ENCODE measurements at places on chromosomes 16 and 17. TPM values are rescaled to one million over a fixed set of nuclear protein-coding genes. Genes with fewer than 3 reads are reported as not detected.

The MPV17L gene
- 2.6 TPM for total RNA-seq

DNA sequence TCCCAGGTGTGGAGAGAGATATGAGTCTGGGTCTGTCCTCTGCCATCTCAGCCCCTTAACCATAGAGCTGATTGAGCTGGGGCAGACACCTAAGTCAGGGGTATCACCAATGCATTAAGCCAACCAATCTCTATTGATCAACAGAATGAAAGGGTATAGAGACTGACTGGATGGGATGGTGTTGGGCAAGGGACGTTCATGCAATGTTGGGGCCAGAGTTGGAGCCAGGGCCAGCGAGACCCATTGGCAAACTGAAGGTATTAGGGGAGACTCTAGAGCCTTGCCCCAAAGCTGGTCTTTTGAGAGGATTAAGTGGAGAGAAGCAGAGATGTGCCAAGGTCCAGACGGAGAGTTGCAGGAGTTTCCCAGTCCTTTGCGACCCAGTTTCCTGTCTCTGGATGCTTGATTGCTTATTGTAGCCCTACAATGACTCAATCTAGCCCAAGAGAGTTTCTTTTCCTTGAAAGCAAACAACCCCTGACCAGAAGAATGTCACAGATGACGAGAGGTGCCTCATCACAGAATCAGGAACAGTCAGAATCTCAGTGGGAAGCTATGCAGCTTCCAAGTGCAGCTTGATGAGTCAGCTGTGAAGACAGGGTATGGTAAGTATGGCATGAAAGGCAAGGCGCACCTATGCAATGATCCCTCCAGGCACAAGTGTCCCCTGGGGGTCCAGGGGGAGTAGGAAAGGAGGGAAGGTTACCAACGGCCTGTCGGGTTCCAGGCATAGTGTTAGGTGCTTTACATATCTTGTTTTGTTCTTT is 137.2 kb downstream of the UTP18 start:
- H3K4me1 ChIP-seq, result no peaks in the 10 kb centered on the region
- H3K27ac ChIP-seq, result no peak overlapping the region
- DNase-seq, result peak; percentile 51
- H3K36me3 ChIP-seq, result no peaks in the 10 kb centered on the region
- H3K27me3 ChIP-seq, result no peaks in the 10 kb centered on the region

DNA sequence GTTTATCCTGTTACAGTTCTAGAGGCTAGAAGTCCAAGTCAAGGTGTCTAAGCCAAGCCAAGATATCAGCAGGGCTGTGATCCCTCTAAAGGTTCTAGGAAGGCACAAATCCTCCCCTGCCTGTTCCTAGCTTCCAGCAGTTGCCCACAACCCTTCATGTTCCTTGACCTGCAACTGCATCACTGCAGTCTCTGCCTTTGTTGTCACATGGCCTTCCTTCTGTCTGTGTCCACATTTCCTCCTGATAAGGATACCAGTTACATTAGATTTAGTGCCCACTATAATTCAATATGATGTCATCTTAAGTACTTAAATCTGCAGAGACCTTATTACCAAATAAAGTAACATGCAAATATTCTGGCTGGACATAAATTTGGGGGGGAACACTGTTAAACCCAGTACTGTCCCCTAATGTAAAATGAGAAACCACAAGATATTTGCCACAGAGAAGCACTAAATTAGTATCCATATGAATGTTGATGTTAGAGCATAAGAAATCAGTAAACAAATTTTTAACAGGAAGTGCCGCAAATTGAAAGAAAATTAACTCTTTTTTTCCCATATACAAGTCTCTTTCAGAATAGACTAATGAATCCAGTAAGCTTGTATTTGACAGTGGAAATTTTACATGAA is 4.7 kb downstream of the UQCRC2 start:
- H3K4me1 ChIP-seq, result peaks cover 5% of the 10 kb centered on the region
- H3K27ac ChIP-seq, result no peak overlapping the region
- DNase-seq, result no peak
- no peak overlapping the region for H3K4me3 ChIP-seq
- H3K36me3 ChIP-seq, result peaks cover 7% of the 10 kb centered on the region

GRCh38 chr16:72313903-72314302 is 141.9 kb upstream of the PMFBP1 start:
- no peak for DNase-seq
- no peaks in the 10 kb centered on the region for H3K36me3 ChIP-seq
- H3K27me3 ChIP-seq, result no peaks in the 10 kb centered on the region
- H3K4me1 ChIP-seq, result peaks cover 4% of the 10 kb centered on the region

The CTDNEP1 gene
- total RNA-seq, result 44.6 TPM

GRCh38 chr17:40551091-40551878 is 14.0 kb downstream of the CCR7 start:
- no peak overlapping the region for H3K4me3 ChIP-seq
- H3K36me3 ChIP-seq, result no peaks in the 10 kb centered on the region
- no peaks in the 10 kb centered on the region for H3K27me3 ChIP-seq
- H3K4me1 ChIP-seq, result peaks cover 43% of the 10 kb centered on the region
- DNase-seq, result peak; percentile 69

GRCh38 chr17:59108400-59109102 is 1.9 kb upstream of the TRIM37 start:
- no peak overlapping the region for H3K4me3 ChIP-seq
- no peaks in the 10 kb centered on the region for H3K4me1 ChIP-seq
- no peaks in the 10 kb centered on the region for H3K36me3 ChIP-seq
- no peak for DNase-seq

DNA sequence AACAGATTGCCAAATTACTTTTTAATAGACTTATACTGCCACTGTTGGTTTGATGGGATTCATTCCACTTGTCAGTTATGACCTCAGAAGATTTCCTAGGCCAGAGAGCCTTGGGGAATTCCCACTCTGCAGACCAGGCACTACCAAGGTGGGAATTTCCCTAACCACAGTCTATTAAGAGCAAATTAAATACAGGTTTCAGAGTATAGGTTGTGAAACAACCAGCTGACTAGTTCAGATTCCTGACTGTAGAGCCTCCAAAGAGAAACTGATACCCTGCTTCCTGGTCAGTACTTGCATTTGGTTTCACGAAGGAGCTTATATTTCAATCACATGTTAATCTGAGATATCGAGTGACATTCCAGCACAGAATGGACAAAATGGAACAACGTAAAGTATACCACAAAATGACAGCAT is 186.5 kb downstream of the STX8 start:
- DNase-seq, result peak; percentile 47
- H3K36me3 ChIP-seq, result no peaks in the 10 kb centered on the region
- H3K4me1 ChIP-seq, result no peaks in the 10 kb centered on the region
- no peaks in the 10 kb centered on the region for H3K27me3 ChIP-seq

DNA sequence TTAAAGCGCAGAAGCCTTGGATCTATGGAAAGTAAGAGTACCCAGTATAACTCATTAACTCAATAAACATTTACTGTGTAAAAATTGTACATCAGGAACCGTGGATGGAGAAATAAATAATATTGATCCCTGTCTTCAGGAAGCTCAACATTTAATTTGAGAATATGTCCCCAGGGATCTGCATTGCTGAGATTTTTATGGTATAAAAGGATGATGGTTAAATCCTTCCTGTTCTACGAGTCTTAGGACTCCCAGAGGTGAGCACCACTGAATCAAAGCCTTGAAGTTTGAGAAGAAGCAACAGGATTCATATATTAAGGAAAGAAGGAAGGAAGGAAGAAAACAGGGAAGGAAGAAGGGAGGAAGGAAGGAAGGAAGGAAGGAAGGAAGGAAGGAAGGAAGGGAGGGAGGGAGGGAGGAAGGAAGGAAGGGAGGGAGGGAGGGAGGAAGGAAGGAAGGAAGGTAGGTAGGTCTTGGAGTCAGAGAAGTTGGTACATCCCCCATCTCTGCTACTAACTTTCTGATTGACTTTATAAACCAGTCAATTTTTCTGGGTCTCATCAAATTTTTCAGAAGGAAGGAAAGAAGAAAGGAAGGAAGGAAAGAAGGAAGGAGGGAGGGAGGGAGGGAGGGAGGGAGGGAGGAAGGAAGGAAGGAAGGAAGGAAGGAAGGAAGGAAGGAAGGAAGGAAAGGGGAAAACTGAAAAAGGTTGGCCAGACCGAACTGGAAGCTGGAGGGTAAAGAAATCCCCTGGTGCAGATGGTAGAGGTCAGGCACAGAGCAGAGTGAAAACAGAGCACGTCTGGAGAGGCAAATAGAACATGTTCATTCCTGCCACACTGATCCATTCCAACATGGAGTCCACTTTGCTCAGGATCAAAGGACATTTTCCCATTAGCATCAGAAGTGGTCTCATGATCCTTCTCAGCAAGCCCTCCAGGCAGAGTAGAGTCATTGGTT is 422.2 kb upstream of the CDH11 start:
- no peaks in the 10 kb centered on the region for H3K27me3 ChIP-seq
- H3K27ac ChIP-seq, result no peak overlapping the region
- DNase-seq, result no peak
- H3K36me3 ChIP-seq, result no peaks in the 10 kb centered on the region

Data from hepatocyte (in vitro differentiated cells).